NCI-H1930 (cell line): ENCODE measurements at places on chromosomes 2 and 18.

DNA sequence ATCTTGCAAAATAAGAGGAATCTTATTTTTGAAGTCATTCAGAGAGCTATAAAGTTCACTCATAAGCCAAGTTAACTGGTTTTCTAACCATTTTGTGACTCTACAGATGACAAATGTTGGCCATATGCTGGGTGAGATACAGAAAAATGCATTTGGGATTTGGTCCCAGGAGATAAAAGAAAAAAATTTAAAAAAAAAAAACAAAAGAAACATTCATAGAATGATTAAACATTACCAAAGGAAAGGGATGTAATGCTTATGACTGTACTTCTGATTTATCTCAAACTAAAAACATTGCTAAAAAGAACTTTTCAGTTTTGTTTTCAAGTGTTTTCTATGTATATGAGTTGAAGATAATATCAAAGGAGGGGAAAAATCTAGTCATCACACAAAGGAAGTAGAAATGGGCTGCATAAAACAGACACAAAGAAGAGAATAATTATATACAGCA lies 43.1 kb downstream of the PELI1 start:
- no peak for DNase-seq

- no peak for DNase-seq
Observed at GRCh38 chr2:65613968-65614555, 181.7 kb upstream of the SPRED2 start.

- no peak for DNase-seq
Observed at GRCh38 chr2:12008425-12009061, 262.1 kb downstream of the LPIN1 start.

DNA sequence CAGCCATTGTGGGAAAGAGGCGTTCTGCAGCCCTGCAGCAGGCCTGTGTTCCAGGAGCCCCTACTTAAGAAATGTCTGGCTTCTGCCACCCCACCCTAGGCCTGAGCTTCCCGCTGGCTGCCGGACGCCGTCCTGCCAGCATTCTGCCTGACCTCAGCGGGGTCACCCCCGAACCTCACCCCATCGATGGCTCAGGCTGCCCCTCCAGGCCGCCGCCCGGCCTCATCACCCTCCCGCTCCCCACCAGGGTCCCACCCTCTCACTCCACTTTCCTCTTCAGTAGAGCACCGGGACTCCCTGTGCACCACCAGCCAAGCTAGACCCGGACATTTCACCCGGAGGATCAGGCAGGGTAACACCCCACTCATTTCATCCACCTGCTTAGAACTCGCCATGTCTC lies 73.6 kb upstream of the SALL3 start:
- no peak for DNase-seq

GRCh38 chr18:46469186-46469915 lies 187.7 kb downstream of the LOXHD1 start:
- no peak for DNase-seq

DNA sequence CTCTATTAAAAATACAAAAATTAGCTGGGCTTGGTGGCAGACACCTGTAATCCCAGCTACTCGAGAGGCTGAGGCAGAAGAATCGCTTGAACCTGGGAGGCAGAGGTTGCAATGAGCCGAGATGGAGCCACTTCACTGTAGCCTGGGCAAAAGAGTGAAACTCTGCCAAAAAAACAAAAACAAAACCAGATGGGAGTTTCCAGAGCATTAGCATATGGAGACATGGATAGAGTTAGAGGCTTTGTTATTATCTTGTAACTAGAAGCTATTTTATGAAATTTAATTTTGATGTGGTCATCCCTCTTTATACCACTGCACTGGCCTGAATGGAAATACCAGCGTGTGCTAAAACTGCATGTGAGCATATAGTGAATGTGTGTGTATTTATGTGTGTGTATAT lies 58.9 kb downstream of the TRAPPC8 start:
- no peak for DNase-seq

DNA sequence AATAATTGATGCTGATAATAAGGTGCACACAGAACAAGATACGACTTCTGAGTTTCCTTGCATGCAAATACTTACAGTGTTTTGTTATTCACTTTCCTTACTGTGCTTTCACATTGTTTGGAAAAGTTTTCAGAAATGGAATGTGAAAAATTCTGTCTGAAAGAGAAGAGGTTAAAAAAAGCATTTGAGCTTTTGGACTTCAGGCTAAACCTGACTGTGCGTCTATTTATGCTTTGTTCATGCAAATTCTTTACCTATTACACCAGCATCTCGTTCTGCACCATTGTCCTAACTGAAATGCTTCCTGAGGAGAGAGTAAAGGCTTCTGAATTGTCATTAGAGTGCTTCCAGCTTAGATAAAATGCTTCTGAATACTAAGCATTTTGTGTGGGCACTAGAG lies 61.4 kb downstream of the LHCGR start:
- no peak for DNase-seq

DNA sequence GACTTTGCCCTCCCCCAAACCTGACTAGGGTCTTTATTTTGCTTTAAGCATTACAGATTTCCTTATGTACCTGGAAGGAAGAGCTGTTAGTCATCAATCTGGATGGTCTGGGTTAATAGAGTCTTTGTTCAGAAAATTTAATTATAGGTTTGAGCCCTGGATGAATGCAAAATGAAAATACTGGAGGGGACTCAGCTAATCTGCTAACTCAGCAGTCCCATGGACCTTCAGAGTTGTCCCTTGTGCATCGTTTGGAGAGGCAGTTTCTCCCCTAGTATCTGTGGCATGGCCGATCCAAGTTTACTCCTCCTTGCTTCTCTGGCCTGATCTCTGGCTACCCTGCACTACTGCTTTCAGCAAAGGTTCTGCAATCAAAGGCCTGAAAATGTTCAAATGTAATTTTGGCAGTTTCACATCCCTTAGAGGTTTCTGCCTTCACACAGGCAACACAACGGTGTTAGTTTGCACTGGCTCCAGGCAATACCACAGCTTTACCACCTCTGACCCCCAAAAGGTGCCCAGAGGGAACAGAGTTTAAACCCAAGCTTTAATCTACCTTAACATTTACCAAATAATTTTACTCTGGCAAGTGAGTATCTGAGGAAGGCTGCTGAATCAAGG lies 134.3 kb downstream of the THADA start:
- no peak for DNase-seq
